ENCODE measurements at places on chromosomes 1 and 21.

- DNase-seq, result no peak
Observed at GRCh38 chr1:155064832-155065429, 1.4 kb downstream of the EFNA4 start.

DNA sequence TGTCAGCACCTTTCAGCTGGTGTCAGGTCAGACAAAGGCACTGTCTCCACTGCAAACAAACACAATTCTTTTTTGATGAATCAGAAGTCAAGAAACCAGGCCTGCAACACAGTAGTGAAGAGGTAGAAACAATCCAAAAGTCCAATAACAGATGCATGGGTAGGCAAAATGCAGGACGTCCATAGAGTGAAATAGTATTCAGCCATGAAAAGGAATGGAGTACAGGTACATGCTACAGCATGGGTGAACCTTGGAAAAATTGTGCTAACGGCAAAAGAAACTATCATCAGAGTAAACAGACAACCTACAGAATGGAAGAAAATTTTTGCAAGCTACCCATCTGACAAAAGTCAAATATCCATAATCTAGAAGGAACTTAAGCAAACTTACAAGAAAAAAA is 26.2 kb upstream of the ZBTB21 start:
- DNase-seq, result no peak

- DNase-seq, result no peak
Observed at GRCh38 chr1:112893288-112894009, 62.5 kb downstream of the SLC16A1 start.

- no peak for DNase-seq
Observed at GRCh38 chr1:5640845-5641244, 351.4 kb downstream of the NPHP4 start.

DNA sequence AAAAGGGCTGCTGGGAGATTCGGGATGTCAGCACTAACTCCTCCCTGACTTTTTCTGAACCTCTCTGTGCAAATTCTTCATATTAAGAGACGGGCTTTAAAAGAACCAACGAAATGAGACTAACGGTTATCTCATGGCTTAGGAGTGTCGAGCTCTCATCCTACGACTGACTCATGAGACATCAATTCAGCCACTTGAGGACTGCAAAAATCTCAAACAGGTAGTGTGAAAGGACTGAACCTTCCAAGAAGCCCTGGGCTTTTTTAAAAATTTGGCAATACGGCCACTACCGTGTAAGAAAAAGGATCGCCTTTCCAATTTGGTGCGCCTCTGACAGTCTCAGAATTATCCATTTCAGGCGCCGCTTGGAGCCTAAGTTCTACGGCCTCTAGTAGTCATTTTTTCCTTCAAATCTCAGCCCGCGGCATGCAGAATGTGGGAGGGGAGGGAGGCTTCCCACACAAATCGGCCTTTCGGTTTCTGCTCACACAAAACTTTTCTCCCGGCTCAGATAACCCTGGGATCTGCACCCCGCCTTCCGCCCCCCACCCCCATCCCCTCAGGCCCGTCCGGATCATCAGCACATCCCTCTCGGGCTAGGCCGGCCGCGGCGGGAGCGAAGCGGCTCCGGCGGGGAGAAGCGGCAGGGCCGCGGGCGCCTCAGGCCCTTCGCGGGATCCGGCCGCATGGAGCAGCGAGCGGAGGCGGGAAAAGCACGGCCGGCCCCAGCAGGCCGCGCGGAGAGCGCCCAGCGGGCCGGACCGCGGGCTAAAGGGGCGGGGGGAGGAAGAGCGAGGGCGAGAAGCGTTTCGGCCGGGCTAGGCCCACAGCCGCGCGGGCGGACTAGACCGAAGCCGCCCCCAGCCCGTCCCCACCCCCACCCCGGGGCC is 618 bp downstream of the HNRNPR start:
- peak; percentile 80 for DNase-seq
